Stimulated activated CD8-positive, alpha-beta memory T cell treated with anti-CD3 and anti-CD28 coated beads, Interleukin-4, amount 100 ng/mL, for 1 hour (primary cell): ENCODE measurements at places on chromosomes 1 and 21.

- DNase-seq, result no peak
Measured at GRCh38 chr1:201311356-201312011, 28.2 kb downstream of the PKP1 start.

- no peak for DNase-seq
Measured at GRCh38 chr1:100510451-100510850, 27.5 kb upstream of the GPR88 start.

DNA sequence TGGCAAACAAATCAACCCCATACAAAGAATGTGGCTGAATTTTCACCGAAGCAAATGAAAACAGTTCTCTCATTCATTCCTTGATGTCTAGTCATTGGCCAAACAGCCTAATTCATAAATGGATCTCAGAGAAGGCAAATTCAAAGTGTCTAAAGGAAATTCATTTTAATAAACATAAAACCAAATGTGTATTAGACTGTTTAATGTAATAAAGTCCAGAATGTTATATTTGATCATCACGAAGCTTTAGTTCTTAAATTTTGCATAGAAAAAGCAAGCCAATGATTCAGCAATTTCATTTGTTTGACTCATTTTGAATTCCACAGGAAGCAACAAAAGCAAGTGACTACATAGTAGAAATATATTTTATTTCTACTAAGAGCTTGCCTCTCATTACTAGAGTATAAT is 379.2 kb upstream of the ADAMTS5 start:
- DNase-seq, result no peak

GRCh38 chr1:192807211-192808162 is 1.4 kb upstream of the RGS2 start:
- DNase-seq, result no peak

- no peak for DNase-seq
Measured at GRCh38 chr1:46158312-46159281, 16.3 kb upstream of the TSPAN1 start.
